ENCODE measurements at places on chromosomes 16 and 17. TPM values are rescaled to one million over a fixed set of nuclear protein-coding genes. Genes with fewer than 3 reads are reported as not detected.

MYADML2 gene
- 0.16 TPM for total RNA-seq

MIEF2 gene
- 50.5 TPM for total RNA-seq

MRC2 gene
- 161 TPM for total RNA-seq

ZG16 gene
- total RNA-seq, result not detected

HBA1 gene
- not detected for total RNA-seq

MYL4 gene
- 1,135 TPM for total RNA-seq

TEKT5 gene
- not detected for total RNA-seq

MYH1 gene
- total RNA-seq, result 1.8 TPM

NHLRC4 gene
- total RNA-seq, result 0.05 TPM

ASGR1 gene
- total RNA-seq, result 0.13 TPM

CHST4 gene
- total RNA-seq, result not detected

TBC1D3C gene
- 1.2 TPM for total RNA-seq

KRTAP16-1 gene
- total RNA-seq, result not detected

TMEM204 gene
- not detected for total RNA-seq

CPNE7 gene
- total RNA-seq, result 8.1 TPM

C17orf107 gene
- total RNA-seq, result 0.94 TPM

CA10 gene
- not detected for total RNA-seq

NUPR1 gene
- total RNA-seq, result 5.9 TPM

SLFN12L gene
- not detected for total RNA-seq

Data from myocyte (in vitro differentiated cells).